ENCODE measurements at places on chromosomes 2 and 18.

GRCh38 chr2:199929262-199929661 lies 18.2 kb downstream of the C2orf69 start:
- no peak for DNase-seq

DNA sequence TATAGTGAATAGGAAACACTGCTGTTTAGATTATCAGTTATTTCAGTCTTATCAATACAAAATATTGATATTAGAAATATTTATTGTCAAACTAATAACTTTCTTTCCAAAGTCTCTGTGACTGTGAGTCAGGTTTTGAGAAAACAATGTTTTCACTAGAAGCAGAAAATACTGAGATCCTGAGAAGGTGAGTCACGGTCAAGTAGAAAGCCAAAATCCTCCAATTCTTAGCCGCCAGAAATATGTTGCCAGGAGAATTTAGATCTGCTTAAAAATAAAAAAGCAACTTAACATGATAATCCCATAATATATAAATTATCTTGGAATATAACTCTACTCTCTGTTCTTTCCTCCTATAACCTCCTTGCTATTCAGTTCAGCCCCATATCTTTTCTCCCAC lies 181.9 kb upstream of the NRXN1 start:
- no peak for DNase-seq

- DNase-seq: no peak
These were observed 14.9 kb downstream of the ERFE start for GRCh38 chr2:238173692-238174091.

DNA sequence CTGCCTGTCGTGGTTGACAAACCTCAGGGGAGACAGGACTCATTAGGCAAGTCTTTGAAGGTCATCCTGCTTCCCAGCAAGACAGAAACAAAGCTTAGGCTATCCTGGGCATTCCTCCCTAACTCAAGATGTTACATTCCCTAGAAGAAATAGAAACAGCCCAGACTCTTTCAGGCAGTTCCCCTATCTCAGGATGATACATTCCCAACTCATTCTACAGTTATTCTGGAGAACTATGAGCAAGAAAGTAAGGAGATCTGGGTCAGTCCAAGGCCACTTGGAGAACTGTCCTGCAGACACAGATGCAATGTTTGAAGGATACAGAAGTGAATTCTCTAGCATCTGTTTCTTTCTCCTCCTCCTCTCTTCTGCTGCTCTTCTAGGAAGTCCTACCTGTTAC lies 220.1 kb upstream of the NCKAP5 start:
- no peak for DNase-seq

GRCh38 chr2:143471550-143471949 lies 342.3 kb downstream of the ARHGAP15 start:
- no peak for DNase-seq

DNA sequence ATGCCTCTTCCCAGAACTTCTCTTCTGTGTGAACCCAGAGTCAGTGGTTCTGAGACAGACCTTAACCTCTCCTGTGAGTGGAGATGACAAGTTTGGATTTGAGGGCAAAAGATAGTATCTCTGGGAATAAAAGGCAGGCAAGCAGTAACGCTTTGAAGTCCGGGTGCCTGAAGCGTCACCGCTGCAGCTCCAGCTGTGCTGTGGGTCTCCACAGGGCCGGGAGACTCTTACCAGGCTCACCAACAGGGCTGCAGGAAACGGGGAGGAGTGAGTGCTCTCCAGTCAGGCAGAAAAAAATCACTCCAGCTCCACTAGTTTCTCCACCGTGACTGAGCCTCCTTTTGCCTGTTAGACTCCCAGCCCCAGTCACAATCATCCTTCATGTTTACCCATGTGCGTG lies 79.7 kb upstream of the MAP4K4 start:
- no peak for DNase-seq

DNA sequence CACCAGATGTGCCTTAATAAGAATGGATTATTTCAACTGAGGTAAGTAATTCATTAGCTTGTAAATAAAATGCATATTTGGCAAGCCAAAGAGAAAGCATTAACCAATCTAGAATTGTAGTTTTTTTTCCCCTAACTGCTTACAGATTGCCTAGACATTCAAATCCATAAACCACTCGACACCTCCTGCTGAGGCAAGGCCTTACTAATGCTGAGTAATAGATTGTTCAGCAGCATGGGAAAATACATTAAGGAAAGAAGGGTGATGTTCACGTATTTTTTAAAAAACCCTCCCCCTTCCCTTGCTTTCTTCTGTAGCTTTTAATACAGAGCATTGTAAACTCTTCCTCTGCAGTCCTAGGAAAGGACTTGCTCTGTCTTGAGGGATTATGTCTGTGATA lies 17.0 kb upstream of the LINC00305 start:
- DNase-seq: peak; percentile 55

Data from MCF 10A (cell line).